ENCODE measurements at places on chromosomes 5 and 9.
A peak's percentile ranks its signal among the peaks of the same experiment; 100 is the strongest.

GRCh38 chr9:124661271-124661670, 109.8 kb downstream of the NR6A1 start:
- no peak for DNase-seq

GRCh38 chr9:126465977-126466376, 139.3 kb downstream of the MVB12B start:
- no peak for DNase-seq

DNA sequence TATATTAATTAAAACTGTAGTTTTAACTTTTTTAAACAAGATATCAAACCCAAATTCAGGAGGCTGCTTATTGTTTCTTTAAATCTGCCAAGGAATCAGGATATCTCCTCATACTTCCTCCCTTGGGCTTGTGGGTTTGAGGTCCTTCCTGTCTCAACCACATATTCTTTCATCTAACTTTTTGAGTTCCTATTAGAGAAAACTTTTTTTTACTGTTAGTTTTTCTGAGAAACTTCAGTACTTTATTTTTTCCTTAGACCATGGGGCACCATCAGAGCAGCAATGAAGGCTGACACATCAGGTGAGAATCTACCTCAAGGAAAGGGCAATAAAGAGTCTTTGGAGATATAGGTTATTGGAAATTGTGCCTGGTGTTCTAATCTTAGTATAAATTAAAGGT, 56.7 kb downstream of the TSSK1B start:
- no peak for DNase-seq

GRCh38 chr9:135783540-135784245, 81.7 kb downstream of the KCNT1 start:
- DNase-seq, result no peak

DNA sequence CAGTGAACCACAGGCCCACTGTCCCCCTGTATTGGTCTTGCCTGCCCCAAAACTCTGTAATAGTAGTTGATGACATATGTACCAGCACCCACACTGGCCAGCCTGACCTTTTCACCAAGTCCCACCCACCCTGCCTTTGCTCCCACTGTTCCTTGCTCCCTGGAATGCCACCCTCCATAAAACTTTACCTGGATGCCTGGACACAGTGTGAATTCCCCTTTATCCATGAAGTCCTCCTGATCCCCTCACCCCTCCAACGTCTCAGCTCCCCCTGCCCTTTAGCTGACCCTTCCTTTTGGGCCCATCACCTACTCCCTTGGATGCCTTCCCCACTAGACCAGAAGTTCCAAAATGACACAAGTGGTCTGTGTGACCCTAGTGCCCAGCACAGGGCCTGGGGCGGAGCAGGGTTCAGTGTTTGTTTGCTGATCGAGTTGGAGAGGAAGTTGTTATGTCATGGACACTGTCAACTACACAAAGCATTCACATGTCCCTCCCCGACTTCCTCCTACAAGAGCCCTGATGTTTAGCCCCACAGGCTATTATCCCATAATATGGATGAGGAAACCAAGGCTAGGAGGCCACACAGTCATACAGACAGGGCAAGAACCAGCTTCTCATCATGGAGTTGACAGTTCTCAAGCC, 16.1 kb downstream of the AMBP start:
- DNase-seq, result no peak

DNA sequence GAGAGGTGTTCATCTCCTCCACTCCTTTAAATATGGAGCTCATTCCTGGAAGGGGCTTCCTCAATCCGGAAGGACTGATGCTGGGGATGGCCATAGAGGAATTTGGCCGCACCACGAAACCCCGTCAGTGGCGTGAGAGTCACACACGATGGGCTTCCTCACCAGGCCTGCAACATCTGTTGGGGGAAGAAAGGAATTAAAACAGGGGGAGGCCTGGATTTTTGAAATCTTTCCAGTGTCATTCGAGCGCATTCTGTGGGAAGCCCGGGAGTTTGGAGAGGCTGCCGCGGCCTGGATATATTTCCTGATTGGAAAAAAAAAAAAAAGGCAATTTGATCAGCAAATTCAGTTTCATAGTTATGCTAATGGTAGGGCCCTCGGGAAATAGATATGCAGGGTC, 76.3 kb upstream of the ORM1 start:
- DNase-seq, result no peak

DNA sequence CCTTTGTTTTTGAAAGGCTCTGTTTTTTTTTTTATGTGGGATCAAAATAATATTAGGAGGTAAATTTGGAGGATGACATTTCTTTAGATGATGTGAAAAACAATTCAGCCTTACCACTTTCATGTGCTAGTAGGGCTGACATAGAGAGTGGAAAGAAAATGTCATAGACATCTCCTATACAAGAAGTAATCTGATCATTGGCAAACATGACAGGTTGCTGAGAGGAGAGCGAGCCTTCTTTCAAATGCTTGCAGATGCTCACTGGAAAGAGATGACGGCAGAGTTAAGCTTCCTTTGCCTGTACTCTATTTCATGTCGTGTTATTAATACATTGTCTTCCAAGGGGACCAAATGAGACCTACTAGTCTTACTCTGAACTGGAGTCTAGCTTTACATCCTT, 160.1 kb upstream of the DAP start:
- DNase-seq, result no peak

DNA sequence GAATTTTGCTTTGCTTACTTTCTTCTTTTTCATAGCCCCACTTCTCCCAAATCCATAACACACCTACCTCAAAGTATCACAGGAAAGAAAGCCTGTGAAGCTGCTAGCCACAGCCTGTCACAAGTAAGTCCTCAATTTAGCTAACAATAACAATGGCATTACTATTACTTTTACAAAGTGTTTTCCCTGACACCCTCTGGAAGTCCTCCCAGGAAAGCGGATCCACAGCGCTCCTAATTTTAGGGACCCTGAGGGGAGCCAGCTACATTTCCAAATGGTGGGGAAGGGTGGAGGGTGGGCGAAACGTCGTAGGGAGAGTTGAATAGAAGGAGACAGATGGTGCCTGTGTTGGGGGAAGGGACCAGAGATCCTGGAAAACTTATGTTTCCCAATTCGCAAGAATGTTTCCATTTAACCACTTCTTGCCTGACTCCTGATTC, 523 bp upstream of the WWC1 start:
- DNase-seq, result no peak

- peak; percentile 58 for DNase-seq
These were observed at the start of gene DOCK2 for GRCh38 chr5:169637085-169637548. Gene DOCK2 (plus strand): TSS chr5:169637275. CDS start chr5:169637327, 52 bp downstream.

GRCh38 chr5:163910226-163910625, 404.8 kb downstream of the MAT2B start:
- DNase-seq, result no peak

DNA sequence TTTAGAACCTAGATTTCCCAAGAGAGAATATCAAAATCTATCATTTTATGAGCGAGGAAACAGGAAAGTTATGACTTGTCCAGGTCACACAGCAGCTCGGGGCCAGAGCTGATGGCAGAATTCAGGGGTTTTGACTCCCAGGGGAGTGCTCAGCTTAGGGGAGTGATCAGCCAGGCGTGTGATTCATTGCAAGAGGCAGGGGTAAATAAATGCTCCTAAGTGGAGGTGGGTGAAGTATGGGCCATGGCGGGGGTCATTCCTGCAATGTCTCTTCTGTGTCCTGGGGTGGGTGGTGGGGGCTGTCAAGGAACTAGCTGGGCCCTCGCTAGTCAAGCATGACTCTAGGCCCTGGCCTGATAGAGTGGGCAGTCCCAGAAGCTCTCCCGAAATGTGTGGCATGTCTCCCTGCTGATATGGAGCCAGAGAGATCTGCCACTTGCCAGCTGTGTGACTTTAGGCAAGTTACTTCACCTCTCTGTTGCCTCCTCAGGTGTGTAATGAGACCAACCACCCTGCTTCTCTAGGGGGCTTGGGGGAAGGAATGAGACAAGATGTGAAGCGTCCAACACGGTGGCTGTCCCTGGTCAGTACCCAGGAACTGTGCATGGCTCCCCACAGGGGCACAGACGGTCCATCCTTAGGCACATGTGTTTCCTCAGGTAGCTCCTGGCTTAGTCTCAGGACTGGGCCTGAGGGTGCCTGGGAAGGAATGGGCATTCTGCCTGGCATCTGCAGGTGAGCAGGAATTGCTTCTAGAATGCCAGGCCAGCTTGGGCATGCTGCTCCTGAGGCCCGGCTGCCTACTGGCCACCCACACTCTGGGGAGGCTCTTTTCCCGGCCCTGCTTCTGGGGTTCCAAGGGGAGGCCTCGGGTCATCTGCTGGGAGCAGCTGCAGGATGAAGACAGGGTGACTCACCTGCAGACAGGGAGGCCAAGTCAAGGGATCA, 36.5 kb upstream of the SH3PXD2B start:
- no peak for DNase-seq

- DNase-seq, result no peak
These were observed 3.2 kb downstream of the GALNT10 start for GRCh38 chr5:154193701-154194121.

- no peak for DNase-seq
These were observed 20.5 kb downstream of the ABCA1 start for GRCh38 chr9:104907278-104907951.

DNA sequence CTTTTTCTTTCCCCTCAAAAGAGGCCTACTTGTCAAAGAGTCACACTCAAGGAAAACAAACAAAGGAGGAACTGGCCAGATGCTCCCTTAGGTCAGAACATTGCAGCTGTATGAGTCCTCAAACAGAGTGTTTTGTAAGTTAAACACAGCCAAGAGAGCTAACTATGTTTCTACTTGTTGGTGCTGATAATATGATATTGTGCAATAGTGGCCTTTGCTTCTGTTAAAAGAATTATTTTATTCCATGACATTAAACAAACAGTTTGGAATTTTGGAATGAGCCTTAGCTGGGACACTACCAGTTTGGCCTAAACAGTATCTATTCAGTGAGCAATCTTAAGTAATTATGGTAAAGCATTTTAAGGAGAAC, 56.0 kb upstream of the TPD52L3 start:
- peak; percentile 76 for DNase-seq

DNA sequence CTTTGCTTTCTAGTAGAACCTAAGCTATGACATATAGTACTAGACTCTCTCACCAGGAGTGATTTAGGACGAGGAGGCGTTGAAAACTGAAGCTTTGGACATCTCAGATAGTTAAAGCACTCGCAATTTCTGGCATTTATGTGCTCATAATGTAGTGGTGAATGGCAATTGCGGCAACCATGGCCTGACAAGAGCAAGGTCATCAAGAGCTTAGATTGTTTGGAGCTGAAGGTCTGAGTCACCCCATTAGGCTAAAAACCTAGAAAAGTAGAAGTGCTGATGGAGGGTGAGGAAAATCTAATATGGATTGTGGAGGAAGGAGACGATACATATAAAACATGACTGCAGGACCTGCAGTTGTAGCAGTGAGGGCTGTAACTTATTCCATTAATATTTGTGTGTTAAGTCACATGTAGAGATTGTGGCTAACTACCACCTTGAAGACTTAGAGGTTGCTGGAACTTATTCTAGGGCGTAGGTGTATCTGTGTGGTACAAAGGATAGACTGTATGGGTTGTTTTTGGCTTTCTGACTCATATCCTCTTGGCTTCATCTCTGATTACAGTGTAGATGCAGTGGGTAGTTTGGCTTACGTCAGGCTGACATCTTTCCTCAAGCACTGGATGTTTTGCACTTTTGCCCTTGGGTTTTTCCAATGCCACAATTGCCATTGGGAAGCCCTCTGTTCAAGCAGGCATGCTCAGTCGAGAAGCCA, 138.9 kb upstream of the CDKN2B start:
- no peak for DNase-seq

- no peak for DNase-seq
These were observed 89.6 kb downstream of the CSNK1G3 start for GRCh38 chr5:123601610-123602009.

DNA sequence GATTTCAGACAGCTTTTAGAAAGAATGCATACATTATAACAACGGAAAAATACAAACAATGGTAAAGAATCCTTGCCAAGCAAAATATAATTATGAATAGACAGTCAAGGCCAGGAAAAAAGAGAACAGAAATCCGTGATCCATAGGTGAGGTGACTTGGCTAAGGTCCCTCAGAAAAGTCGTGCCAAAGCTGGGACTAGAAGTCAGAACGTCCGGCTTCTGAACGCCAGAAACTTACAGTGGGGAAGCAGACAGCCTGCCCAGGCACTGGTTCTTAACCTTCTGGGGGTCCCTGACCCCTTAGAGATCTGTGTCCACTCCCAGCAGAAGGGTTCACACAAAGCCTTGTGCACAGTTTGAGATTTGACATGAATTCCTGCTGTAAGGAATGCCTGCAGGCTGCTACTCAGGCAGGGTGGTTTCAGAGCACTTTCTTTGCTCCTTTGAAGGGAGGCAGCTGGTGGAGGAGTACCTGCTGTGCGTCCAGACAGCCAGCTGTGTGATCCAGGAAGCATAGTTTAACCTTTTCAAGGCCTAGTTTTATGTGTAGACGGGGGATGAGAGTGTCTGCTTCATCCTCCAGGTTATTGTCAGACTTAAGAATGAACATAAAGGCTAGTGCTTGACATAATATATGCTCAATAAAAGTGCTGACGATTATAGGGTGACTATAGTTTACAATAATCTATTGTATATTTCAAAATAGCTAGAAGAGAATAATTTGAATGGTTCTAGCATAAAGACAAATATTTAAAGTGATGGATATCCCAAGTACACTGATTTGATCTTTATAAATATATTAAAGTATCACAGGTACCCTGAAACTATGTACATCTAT, 852 bp downstream of the ARHGEF37 start:
- peak; percentile 59 for DNase-seq

DNA sequence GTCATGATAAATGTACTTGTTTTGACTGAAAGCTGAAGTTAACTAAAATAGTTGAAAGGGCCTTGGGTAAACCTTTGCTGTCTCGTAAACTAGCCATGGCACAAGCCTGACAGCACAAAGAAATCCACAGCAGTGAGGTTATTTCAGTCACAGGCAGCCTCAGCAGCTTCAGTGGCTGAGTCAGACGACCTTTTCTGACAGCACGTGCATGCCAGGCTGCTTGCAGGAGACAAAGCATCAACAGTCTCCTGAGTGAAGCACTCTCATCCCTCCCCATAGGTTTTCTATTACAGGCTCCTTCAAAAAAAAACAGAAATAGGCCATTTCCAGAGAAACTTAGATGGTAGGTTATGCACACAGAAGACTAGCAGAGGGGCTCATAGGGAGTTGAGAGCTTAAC, 34.6 kb downstream of the OXCT1 start:
- peak; percentile 53 for DNase-seq

DNA sequence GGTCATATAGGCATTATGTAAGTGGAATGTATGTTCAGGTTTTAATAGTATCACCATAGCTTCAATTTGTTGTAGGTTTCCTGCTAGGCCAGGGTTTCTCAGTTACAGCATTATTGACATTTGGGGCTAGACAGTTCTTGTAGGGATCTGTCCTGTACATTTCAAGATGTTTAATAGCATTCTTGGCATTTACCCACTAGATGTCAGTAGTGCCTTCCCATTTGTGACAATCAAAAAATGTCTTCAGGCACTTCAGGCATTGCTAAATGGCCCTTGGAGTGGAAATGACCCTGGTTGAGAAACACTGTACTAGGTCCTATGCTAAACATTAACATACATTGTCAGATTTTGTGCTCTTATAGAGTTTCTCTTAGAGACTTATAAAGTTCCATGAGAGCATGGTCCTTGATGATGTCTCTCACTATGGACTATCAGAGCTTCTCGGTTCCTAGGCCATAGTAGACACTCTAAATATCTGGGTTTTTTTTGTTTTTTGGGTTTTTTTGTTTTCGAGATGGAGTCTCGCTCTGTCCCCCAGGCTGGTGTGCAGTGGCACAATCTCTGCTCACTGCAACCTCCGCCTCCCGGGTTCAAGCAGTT, 1.4 kb downstream of the KIF20A start:
- no peak for DNase-seq
